ENCODE measurements at places on chromosomes 3 and 15. TPM values are rescaled to one million over a fixed set of nuclear protein-coding genes. Genes with fewer than 3 reads are reported as not detected.

DNA sequence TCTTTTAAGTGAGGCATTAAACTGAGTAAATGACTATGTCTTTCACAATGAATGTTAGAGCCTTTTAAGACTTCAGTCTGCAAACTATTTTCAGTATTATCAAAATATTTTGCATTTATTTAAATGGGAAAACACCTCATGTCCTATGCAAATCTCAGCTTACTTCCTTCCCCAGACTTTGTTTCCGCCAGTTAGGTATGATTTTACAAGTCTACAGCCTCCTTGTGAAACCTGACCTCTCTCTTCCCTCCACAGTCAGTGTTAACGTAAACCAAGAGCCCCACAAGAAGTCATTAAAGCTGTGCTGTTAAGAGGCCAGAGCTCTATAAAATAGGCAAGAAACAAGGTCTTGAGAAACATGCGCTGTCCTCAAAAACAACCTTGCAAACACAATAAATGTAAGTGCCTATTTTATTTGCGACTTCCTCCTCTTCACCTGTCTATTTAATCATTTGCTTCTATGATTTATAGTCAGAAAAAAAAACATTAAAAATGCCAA lies 48.3 kb downstream of the PRTG start:
- no peaks in the 10 kb centered on the region for H3K36me3 ChIP-seq

DNA sequence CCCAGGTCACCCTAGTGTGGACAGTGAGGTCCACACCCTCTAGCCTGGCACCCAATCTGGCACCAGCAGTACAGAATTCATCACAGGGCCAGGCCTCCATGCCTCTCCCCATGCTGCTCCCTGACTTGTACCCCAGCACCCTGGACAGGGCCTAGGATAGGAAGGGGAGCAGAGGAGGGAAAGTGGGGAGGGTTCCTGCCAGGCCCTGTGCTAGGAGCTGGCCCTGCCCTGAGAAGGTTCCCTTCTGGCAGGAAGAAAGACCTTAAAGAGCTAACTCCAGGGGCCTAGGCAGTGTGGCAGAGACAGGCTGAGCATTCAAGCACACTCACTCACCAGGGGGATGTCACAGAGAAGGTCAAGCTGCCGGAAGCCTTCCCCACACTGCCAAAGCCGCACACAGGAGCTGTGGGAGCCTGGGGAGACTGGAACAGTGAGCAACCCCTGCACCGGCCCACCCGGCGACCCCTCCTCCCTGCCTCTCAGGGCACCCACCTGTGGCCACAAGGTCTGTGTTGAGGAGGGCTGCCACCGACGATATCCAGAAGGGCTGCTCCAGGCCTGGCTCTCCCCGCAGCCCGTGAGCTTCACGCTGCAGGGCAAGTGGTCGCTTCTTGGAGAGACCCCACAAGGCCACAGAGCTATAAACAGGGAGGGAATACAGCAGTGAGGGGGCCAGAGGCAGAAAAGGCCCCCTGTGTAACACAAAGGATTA lies 7.4 kb downstream of the RRP9 start:
- H3K27me3 ChIP-seq, result no peaks in the 10 kb centered on the region
- H3K4me3 ChIP-seq, result no peak overlapping the region
- H3K36me3 ChIP-seq, result peaks cover 59% of the 10 kb centered on the region
- H3K4me1 ChIP-seq, result no peaks in the 10 kb centered on the region
- peak; percentile 28 for DNase-seq

FOXB1 gene
- not detected for total RNA-seq

GYG1 gene
- 67.9 TPM for total RNA-seq

DNA sequence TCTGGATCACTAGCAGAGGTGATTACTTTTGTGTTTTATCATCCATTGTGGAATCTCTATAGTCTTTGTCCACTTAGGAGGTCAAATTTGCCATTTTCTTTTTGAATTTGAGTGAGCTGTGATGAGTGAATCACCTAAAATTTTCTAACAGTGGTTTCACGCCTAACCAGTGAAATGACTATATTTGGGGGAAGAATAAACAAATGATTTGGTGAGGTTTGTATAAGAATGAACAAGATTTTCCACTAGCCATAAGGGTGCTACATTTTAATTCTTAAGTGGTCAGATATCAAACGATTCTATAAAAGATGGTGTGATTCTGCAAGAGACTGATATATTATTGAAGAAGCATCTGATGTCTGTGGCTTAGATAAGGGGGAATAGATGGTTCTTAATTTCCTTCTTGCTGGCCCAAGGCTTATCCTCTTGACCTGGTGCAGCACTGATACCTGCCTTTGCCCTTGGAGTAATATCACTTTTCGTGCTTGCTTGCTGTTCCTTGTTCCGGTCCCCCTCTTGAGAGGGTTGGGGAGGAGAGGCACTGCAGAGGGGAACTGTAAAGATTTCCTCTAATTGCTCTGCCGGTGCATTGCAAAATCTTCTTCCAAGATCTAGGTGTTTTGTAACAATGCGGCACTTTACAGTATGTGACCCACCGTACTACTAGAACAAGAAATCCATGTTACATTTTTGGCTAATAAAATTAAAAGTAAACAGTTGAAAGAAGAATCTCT lies 14.5 kb downstream of the C3orf20 start:
- no peaks in the 10 kb centered on the region for H3K36me3 ChIP-seq
- no peaks in the 10 kb centered on the region for H3K27me3 ChIP-seq
- no peak for DNase-seq
- H3K4me1 ChIP-seq, result no peaks in the 10 kb centered on the region
- H3K4me3 ChIP-seq, result no peak overlapping the region
- no peak overlapping the region for H3K27ac ChIP-seq

GRCh38 chr3:195714380-195715011 lies 6.3 kb upstream of the MUC20 start:
- H3K4me3 ChIP-seq, result no peak overlapping the region
- no peaks in the 10 kb centered on the region for H3K27me3 ChIP-seq
- no peaks in the 10 kb centered on the region for H3K4me1 ChIP-seq
- peaks cover 41% of the 10 kb centered on the region for H3K36me3 ChIP-seq

CPEB1 gene
- total RNA-seq, result 3.3 TPM

DNA sequence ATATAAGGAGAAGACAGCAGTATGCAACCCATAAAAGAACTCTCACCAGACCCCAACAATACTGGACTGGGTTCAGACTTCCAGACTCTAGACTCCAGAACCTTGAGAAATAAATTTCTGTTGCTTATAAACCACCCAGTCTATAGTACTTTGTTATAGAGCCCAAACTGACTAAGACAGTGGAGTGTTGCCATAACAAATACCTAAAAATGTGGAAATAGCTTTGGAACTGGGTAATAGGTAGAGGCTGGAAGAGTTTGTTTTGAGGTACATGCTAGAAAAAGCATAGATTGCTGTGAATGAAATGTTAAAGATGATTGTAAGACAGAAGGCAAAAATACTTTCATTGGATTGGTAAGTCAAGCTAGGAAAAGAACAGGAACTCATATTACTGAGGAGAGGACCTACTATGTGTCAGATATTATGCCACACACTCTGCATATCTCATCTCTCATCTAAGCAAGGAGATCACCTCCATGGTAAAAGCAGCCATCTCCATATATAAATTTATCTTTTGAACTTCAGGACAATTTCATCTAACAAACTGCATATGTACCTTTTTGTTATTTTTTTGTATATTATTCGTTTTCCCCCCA lies 67.4 kb upstream of the FNDC3B start:
- no peaks in the 10 kb centered on the region for H3K36me3 ChIP-seq
- no peaks in the 10 kb centered on the region for H3K27me3 ChIP-seq
- H3K4me3 ChIP-seq, result no peak overlapping the region
- peaks cover 30% of the 10 kb centered on the region for H3K4me1 ChIP-seq
- DNase-seq, result no peak

GRCh38 chr15:42141246-42141645 lies 15.2 kb downstream of the PLA2G4F start:
- H3K27ac ChIP-seq, result no peak overlapping the region
- no peak for DNase-seq
- no peaks in the 10 kb centered on the region for H3K27me3 ChIP-seq
- H3K4me1 ChIP-seq, result no peaks in the 10 kb centered on the region
- H3K36me3 ChIP-seq, result no peaks in the 10 kb centered on the region

- peak overlapping the region; percentile 18 for H3K27ac ChIP-seq
- no peaks in the 10 kb centered on the region for H3K27me3 ChIP-seq
- DNase-seq, result no peak
- no peak overlapping the region for H3K4me3 ChIP-seq
- peaks cover 34% of the 10 kb centered on the region for H3K4me1 ChIP-seq
- no peaks in the 10 kb centered on the region for H3K36me3 ChIP-seq
Measured at GRCh38 chr3:15636028-15636709, 34.6 kb downstream of the BTD start.

DNA sequence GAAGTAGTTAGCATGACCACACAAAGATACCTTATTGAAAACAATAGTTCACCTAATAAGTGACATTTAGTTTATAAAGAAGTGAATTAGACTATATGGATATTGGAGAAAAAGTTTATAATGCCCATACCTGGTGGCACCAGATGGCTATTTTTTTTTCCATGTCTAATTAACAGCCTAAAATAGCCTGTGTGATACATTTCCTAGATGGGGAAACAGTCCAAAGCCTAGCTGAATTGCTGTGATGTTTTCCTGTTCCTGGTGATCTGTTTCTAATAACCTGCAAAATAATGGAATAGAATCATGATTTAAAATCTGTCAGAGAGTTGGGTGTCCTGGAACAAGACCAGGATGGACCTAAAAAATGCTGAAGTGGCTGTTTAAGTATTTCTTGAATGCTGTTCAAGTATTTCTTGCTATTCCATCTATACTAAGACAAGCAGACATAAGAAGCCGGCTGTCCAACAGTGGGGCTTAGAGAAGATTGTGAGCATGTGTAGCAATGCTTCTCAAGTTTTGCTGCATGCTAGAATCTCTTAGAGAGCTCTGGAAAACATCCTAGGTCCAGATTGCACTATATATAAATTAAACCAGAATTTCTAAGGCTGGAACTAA lies 31.3 kb downstream of the LRRC3B start:
- no peaks in the 10 kb centered on the region for H3K4me1 ChIP-seq
- DNase-seq, result no peak
- H3K4me3 ChIP-seq, result no peak overlapping the region
- H3K36me3 ChIP-seq, result no peaks in the 10 kb centered on the region

SLTM gene
- total RNA-seq, result 39.9 TPM

GHSR gene
- not detected for total RNA-seq

- DNase-seq, result no peak
- peaks cover 13% of the 10 kb centered on the region for H3K4me1 ChIP-seq
- H3K36me3 ChIP-seq, result no peaks in the 10 kb centered on the region
- no peaks in the 10 kb centered on the region for H3K27me3 ChIP-seq
Measured at GRCh38 chr15:51342227-51342999, 958 bp downstream of the GLDN start.

GRCh38 chr3:46660543-46661523 lies 32.6 kb downstream of the ALS2CL start:
- DNase-seq, result peak; percentile 51
- no peaks in the 10 kb centered on the region for H3K27me3 ChIP-seq
- H3K4me1 ChIP-seq, result peaks cover 40% of the 10 kb centered on the region
- no peaks in the 10 kb centered on the region for H3K36me3 ChIP-seq
- no peak overlapping the region for H3K4me3 ChIP-seq

GOLGA6D gene
- total RNA-seq, result not detected

GRCh38 chr3:120177707-120178306 lies 83.6 kb upstream of the GSK3B start:
- H3K36me3 ChIP-seq, result no peaks in the 10 kb centered on the region
- no peaks in the 10 kb centered on the region for H3K27me3 ChIP-seq

- no peaks in the 10 kb centered on the region for H3K27me3 ChIP-seq
- H3K4me3 ChIP-seq, result no peak overlapping the region
- H3K36me3 ChIP-seq, result no peaks in the 10 kb centered on the region
- no peaks in the 10 kb centered on the region for H3K4me1 ChIP-seq
- H3K27ac ChIP-seq, result no peak overlapping the region
Measured at GRCh38 chr3:46708401-46709156, 7.4 kb downstream of the TMIE start.

FBXW12 gene
- total RNA-seq, result not detected

- no peak overlapping the region for H3K4me3 ChIP-seq
- peaks cover 3% of the 10 kb centered on the region for H3K4me1 ChIP-seq
- DNase-seq, result no peak
- no peaks in the 10 kb centered on the region for H3K36me3 ChIP-seq
- H3K27ac ChIP-seq, result no peak overlapping the region
- H3K27me3 ChIP-seq, result no peaks in the 10 kb centered on the region
Measured at GRCh38 chr3:172939651-172940293, 189.2 kb downstream of the ECT2 start.

GRCh38 chr3:150738688-150739087 lies 24.3 kb downstream of the SIAH2 start:
- H3K36me3 ChIP-seq, result peaks cover 9% of the 10 kb centered on the region
- peaks cover 24% of the 10 kb centered on the region for H3K4me1 ChIP-seq
- no peak overlapping the region for H3K4me3 ChIP-seq
- no peak for DNase-seq
- no peaks in the 10 kb centered on the region for H3K27me3 ChIP-seq

DNA sequence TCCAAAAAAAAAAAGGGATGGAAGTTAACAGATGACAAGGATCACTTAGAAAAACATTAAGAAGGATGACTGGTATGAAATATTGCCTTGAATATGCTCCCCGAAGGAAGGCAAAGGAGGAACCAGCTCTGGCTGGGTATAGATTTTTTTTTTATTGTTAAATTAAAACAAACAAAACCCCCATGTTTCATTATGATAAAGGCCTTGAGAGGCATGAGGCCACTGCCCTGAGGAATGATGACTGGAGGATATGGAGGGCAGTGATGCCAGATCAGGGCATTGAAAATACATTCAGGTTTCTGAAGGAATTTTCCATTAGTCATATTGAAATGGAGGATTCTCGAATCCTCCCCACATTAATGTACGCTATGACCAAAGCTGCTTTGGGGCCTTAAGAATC lies 120.9 kb downstream of the ADAMTS9 start:
- no peak for DNase-seq
- H3K27ac ChIP-seq, result no peak overlapping the region
- H3K27me3 ChIP-seq, result no peaks in the 10 kb centered on the region
- no peak overlapping the region for H3K4me3 ChIP-seq
- peaks cover 4% of the 10 kb centered on the region for H3K36me3 ChIP-seq

DNA sequence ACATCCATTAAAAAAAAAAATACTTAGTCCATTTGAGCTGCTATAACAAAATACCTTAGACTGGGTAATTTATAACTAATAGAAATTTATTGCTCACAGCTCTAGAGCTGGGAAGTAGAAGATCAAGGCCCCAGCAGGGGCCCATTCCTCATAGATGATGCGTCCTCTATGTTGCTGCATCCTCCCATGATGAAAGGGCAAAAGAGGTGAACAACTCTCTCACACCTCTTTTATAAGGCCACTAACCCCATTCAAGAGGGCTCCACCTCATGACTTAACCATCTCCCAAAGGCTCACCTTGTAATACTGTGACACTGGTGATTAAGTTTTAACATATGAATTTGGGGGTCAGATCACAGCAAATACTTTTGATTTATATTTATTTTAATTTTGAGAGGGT lies 3.0 kb upstream of the TLNRD1 start:
- H3K4me1 ChIP-seq, result no peaks in the 10 kb centered on the region
- no peak overlapping the region for H3K27ac ChIP-seq
- no peak for DNase-seq
- peaks cover 6% of the 10 kb centered on the region for H3K36me3 ChIP-seq

ANKRD34C gene
- total RNA-seq, result 0.20 TPM

All from right atrium auricular region (tissue), 2 donors.